ENCODE measurements at places on chromosomes 2 and 18. TPM values are rescaled to one million over a fixed set of nuclear protein-coding genes. Genes with fewer than 3 reads are reported as not detected.

DNA sequence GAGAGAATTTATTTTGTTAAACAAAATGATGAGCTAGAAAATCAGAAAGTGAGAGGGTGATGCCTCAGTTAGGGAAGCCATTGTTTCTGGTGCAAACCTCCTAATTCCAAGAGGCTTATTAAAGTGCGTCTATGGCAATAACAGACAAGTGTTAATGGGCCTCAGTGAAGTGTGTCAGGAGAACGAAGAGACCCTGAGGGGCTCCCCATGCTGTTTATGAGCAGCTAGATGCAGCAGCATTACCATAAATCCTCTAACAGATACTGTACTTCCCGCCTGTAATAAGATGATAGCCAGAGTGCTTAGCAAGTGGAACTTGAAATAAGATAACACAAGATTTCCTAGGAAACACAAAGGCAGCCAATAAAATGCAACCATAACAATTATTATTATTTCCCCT is 157.4 kb downstream of the MYT1L start:
- DNase-seq = no peak

DNA sequence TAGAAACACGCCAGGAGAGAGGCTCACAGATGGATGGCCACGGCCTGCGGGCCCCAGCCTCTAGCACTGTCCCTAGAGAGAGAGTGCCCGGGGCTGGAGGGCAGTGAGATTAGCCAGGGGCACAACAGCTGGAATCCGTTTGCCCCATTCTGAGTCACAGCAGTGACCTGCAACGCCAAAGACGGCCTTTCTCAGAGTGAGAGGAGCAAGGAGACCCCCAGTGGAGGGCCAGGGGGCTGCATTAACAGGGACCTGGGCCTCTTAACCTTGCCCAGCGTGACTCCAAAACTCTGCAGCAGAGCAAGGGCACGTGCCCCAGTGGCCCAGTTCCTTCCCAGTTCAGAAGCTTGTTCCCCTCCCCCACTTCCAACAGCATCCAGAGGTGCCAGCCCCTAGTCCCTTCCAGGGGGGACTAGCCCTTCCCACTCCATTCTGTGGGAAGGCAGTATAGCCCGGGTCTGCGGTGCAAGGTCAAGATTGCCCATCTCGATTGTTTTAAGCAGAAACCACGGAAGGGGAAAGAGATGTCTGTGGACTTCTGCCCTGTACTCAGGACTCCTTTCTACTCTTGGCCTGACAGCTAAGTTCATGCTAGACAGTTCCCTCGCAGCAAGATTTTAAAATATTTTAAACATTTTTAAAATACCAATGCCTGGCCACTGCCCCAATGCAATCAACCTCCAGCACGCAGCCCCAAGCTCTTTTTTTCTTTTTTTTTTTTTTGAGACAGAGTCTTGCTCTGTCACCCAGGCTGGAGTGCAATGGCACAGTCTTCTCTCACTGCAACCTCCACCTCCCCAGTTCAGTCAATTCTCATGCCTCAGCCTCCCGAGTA is 50.9 kb upstream of the BIN1 start:
- peak; percentile 7 for DNase-seq

Gene THAP4
- total RNA-seq = 26.4 TPM

Gene CPO
- total RNA-seq = not detected

DNA sequence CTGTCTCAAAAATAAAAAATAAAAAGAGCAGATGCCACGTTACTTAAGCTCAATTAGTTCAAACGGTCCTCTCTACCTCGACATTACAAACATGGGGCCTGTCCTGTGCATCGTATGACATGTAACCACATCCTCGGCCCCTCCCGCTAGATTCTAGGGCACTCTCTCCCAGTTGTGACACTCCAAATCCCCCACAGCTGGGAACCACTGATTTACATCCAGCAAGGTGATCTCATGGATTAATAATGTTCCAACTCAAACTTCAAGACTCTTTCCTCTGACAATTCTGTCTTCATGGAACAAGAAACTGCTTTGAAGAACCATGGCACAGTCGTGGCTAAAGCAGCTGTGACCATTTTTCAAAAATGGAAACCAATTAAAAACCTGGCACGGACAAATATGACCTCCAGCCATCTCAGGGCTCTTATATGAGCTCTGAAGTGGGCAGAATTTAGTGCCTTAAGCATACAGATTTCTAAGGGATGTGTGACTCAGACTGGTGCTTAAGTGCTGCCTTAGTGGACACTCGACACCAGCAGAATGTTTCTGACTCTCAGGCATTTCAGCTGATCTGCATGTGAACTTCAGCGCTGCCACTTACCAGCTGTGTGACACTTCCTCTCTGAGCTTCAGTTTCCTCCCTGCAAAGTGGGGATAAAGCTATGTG is 31.7 kb upstream of the ASAP2 start:
- DNase-seq = peak; percentile 59

DNA sequence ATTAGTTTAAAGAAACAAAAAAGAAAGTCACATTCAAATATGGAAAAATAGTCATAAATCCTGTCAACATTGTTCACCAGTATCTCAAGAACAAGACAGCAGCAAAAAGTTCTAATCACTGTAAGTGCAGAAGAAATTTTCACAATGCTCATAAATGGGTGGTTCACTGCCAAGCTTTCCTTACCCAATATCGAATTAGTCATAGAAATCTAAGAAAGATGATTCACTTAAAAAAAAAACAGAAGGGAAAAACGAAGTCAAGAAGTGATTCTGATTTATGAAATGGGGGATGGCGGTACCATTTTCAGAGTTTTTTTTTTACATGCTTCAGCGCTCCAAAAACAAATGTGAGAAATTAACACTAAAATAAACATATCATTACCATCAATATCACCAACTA is 156.7 kb downstream of the EXOC6B start:
- DNase-seq = peak; percentile 92

Gene ZSWIM2
- not detected for total RNA-seq

Gene CHRND
- total RNA-seq = not detected

DNA sequence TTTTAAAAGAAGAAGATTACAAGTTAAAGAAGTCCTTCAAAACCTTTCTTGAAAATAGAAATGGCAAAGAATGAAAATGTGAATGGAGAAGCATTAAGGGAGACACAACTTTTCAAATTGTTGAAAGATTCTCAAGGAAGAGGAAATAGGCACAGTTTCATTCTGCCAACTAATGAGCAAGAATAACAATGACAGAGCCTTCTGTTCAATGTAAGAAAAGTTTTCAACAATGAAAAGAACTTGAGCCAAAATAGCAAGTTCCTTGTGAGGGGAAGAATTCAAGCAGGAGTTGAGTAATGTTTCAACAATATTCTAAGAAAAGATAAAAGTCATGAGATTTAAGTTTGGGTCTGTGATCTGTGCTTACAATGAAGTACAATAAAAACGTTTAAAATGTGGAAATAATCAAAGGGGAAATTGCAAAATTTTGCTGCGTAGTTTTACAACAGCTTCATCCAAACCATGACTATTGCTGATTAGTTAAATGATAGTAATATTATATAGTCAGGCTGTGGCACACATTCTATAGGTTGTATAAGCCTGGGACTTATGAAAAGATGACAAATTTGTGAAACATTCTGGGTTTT is 122.6 kb downstream of the METTL4 start:
- peak; percentile 97 for DNase-seq

- DNase-seq = no peak
Observed at GRCh38 chr2:64635976-64636911, 17.5 kb downstream of the SERTAD2 start.

DNA sequence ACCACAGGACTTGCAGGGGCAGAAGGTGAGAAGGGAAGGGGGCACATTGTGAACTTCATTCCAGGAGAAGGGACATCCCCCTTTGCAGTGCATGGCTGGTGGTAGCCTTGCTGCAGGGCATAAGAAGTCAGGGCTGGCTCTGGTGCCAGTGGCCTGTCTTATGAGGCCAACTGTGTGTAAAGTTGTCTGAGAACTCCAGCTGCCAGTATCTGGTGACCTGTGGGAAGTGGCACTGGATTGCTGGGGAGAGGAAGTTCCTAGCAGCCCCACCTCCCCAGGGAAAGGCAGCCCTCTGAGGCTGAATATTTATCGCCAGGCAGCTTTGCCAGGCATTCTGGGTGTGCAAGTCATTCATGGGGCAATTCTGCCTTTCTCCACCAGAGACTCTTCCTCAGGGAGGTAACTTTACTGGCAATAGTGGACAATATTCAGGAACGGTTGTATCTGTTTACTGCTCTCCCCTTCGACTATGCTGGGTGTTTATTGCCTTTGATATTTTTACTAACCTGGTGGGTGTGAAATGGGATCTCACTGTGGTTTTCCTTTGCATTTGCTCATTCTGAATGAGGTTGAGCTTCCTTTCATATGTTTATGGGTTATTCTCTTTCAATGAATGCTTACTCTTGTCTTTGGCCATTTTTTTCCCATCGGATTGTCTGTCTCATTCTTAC is 12.3 kb downstream of the TRPM8 start:
- DNase-seq = no peak

- no peak for DNase-seq
Observed at GRCh38 chr2:210442457-210442856, 34.1 kb downstream of the LANCL1 start.

DNA sequence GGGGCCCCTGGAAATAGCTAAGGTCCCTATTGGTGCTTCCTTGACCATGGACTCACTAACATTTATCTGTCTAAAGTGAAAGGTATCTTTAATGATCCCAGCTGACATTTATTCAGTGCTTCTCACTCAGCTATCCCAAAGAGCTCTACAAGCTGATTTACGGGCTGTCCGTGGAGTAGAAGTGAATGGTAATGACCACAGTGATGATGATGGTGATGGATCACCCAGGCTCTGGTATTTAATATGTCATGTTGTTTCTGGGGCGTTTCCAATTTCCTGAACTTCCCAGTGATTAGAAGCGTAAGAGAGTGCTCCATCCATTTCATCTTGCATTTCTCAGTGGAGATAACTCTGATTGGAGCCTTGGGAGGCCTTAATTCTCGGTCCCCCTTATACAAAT is 304.3 kb downstream of the HRH4 start:
- peak; percentile 5 for DNase-seq

GRCh38 chr18:77101410-77102258 is 30.9 kb downstream of the MBP start:
- DNase-seq = peak; percentile 98

Gene MAP3K19
- not detected for total RNA-seq

Gene GALNT5
- 11.4 TPM for total RNA-seq

GRCh38 chr2:120075545-120075944 is 62.7 kb downstream of the EPB41L5 start:
- no peak for DNase-seq

Gene TSHZ1
- total RNA-seq = 5.2 TPM

DNA sequence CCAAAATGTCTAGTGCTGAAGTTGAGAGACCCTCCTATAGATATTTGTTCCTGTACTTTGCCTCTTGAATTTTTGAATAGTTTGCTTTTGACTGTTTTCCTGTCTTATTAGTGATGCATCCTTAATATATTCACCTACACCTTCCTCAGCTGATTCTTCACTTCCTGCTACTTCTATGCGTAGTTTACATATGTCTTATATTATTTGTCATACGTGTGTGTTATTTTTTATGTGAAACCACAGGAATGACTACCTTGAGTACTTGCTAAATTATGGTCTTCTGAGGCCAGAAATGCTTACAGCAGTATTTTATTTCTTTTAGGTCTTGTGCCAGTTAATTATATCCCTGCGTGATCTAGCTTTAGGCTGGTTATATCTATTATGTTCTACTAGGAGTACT is 9.9 kb downstream of the UBE2E3 start:
- DNase-seq = no peak

Gene CYP27C1
- total RNA-seq = 0.41 TPM

- no peak for DNase-seq
Observed at GRCh38 chr2:46845542-46846486, 69.8 kb downstream of the MCFD2 start.

Measured in fibroblast of the aortic adventitia (primary cell).